OCI-LY7 (cell line): ENCODE measurements at places on chromosomes 6 and 20. TPM values are rescaled to one million over a fixed set of nuclear protein-coding genes. Genes with fewer than 3 reads are reported as not detected.

- no peak for DNase-seq
These were observed 58.2 kb downstream of the LINC00237 start for GRCh38 chr20:21047981-21048380.

DNA sequence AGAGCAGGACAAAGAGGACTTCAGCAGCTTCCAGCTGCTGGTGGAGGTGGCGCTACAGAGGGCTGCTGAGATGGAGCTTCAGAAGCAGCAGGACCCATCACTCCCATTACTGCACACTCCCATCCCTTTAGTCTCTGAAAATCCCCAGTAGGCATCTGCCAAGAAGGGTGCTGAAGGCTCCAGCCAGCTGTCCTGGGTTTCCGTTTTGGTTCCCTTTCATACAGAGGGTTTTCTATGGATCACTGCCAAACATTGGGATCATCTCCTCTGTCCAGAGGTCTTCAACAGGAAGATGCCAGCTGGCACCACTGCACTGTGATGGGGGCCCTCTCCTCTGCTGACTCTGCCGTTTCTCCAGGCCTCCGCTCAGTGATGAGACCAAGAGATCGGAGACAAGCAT lies 14.3 kb upstream of the RAB5IF start:
- DNase-seq, result no peak

- DNase-seq, result no peak
These were observed 82.8 kb downstream of the ZMYND8 start for GRCh38 chr20:47273591-47274235.

Gene DOK5
- not detected in 2 replicates for total RNA-seq

Gene SLC22A16
- not detected in 2 replicates for total RNA-seq

Gene DZANK1
- 18.0 and 18.6 TPM in 2 replicates for total RNA-seq
